ENCODE measurements at places on chromosomes 13 and 19.

DNA sequence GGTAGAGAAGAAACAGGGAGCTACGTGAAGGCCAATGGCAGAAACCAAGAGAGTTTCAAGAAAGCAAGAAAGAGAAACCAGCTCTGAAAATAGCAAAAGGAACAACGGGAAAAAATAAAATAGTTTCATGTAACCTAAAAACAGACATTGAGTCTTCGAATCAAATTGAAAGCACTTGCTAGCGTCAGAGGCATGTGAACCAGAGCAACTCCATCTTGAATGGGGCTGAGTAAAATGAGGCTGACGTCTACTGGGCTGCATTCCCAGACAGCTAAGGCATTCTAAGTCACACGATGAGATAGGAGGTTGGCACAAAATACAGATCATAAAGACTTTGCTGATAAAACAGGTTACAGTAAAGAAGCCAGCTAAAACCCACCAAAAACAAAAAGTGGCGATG, 7.3 kb upstream of the PMIS2 start:
- no peak for DNase-seq

GRCh38 chr19:55909801-55910200, 22.3 kb downstream of the NLRP13 start:
- no peak for DNase-seq

- DNase-seq = no peak
Measured at GRCh38 chr19:58304255-58304654, 922 bp upstream of the ERVK3-1 start.

- no peak for DNase-seq
Measured at GRCh38 chr19:50415661-50416033, 3.1 kb upstream of the SPIB start.

GRCh38 chr19:6011206-6011605, 33.3 kb upstream of the RANBP3 start:
- no peak for DNase-seq

- no peak for DNase-seq
Measured at GRCh38 chr19:51607077-51607476, 23.1 kb downstream of the SIGLEC5 start.

- no peak for DNase-seq
Measured at GRCh38 chr13:42215578-42216421, 56.2 kb upstream of the AKAP11 start.

GRCh38 chr13:30313311-30313710, 6.0 kb upstream of the KATNAL1 start:
- no peak for DNase-seq

GRCh38 chr19:50830266-50831025, 2.9 kb downstream of the KLK15 start:
- no peak for DNase-seq

- no peak for DNase-seq
Measured at GRCh38 chr13:97967948-97968347, 14.5 kb downstream of the IPO5 start.

Data from stimulated activated CD4-positive, alpha-beta T cell treated with anti-CD3 and anti-CD28 coated beads, Interleukin-12 subunit alpha, Interleukin-12 subunit beta, amount 100 ng/mL, for 4 hours (primary cell).